Adrenal gland (tissue), 19 donors: ENCODE measurements at places on chromosomes 11 and 22. TPM values are rescaled to one million over a fixed set of nuclear protein-coding genes. Genes with fewer than 3 reads are reported as not detected.

- no peak for DNase-seq
Measured at GRCh38 chr11:65539744-65540289, 14.9 kb downstream of the SCYL1 start.

GRCh38 chr11:128342511-128343134 is 244.7 kb downstream of the ETS1 start:
- DNase-seq, result peak; percentile 81

DNA sequence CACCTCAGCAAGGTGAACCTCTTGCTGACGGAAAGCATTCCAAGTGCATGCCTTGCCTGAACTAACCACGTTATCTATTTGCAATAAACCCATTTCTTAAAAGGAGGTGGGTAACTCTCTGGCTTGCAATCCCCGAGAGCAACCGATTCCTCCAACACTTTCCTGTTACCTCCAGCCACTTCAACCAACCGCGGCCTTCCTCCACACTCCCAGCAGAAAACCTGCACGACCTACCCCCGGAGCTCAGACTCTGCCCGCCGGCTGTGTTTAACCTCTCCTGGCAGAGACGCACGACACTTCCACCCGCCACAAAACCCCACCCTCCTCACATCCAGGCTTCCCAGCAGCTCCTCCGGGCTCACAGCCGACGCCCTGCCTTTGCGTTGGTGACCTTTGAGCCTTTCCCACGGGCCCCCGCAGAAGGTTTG is 708 bp downstream of the SCO2 start:
- no peak for DNase-seq

DNA sequence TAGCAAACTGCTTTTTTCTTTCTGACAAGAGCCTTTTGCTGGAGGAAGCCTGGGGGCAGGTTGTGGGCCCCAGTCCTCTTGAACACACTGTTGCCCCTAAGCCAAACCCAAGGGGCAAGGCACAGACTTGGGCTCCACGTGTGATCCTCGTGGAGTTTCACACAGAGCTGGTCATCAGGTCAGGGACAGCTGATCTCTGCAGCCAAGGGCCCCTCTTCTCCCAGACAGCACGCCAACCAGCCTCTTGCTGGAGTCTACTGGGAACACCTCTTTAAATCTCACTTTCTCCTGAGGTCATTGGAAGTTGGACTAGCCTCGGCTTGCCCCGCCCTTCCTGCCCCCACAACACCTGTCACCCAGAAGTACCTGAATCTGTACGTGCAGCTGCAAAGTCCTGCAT is 39.8 kb downstream of the C11orf58 start:
- peak; percentile 31 for DNase-seq

DNA sequence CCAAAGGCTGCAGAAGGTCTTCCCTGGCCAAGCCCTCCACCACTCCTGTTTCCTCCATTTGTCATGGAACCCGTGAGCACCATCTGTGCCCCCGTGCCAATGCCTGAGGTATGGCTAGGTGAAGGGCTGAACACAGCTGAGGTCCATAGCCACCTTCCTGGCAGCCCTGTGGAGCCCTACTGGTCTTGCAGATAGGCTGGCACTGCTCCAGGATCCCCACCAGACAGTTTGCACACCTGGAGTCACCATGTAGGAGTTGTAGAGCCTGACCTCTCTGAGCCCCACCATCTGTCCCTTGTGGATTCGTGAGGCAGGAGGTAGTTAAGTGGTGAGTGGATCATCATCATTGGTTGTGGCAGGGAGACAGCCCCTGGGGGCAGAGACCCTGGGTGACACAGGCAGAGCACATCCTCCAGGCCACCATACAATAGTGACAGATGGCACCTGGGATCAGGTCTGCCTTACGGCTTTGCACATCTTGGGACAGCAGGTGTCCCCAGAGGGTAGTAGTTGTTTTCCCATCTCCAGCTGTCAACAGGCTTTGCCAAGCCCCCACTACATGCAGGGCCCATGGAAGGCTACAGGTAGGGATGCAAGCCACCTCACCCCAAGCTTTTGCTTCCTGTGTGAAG is 52.5 kb upstream of the SUSD2 start:
- no peak for DNase-seq

- no peak for DNase-seq
Measured at GRCh38 chr22:33896575-33897447, 23.5 kb downstream of the LARGE1 start.

DNA sequence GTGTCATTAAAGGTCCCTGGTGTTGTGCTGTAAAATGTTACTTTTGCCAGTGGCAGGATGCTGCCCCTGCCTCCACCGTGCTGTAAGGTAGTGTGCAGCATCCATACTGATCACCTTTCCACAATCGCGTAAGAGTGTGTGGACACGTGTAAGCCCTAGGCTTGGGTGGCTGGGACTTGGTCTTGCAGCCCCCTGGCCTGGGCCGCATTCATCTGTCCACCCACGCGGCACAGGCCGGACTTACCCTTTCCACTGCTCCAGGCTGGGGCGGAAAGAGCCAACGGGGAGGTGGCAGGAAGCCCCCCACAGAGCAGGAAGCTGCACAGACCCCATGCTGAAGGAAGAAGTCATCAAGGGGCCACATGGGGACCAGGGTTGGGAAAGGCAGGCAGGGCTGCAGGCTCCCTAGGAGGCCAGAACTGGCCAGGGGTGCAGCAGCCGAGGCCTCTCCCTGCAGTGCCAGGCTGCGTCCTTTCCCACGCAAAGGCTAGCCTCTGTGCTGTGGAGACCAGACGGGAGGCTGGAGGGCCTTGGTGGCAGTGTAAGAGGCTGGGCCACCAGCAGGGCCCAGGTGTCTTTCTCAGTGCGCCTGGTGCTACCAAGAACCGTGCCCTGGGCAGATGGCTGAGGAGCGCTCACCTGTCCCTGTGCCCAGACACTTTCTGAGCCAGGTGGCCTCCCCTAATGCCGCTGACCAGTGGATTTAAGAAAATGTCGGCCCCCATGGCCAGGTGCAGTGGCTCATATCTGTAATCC is 11.7 kb upstream of the TMEM191C start:
- DNase-seq, result peak; percentile 8

DNA sequence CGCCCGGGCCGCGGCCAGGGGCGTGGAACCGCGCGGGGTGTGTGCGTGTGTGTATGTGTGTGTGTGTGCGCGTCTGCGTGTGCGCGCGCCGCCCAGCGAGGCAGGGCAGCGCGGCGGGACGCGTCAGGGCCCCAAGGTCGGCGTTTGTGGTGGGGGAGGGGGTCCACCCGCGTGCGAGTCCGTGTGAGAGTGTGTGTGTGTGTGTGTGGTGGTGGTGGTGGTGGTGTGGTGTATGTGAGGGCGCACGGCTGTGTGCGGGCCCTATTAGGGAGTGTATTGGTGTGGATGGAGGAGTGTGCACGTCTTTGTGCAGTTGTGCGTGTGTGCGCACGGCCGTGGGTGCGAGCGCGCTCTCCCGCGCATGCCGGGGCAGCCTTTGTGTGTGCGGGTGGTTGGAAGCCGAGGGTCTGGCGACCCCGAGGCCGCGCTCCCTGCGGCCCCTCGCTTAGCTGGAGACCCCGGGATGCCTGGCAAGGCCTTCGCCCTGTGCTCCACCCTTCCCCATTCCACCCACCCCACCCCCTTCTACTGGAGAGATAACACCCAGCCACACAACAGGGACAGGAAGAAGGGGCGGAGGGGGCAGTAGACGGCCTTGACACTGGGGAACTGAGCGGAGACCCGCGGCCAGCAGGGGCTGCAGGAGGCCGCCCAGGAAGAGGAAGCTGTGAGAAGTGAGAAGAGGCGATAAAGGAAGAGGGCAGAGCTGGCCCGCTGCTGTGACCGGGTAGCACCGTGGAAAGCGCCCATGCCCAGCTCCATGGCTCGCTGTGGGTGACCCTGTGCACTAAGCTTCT is 528 bp upstream of the ARRB1 start:
- peak; percentile 64 for DNase-seq

- DNase-seq, result no peak
Measured at GRCh38 chr11:94283678-94284077, 20.7 kb upstream of the IZUMO1R start.

GRCh38 chr11:96254854-96255253 is 88.1 kb downstream of the MAML2 start:
- DNase-seq, result no peak

- DNase-seq, result peak; percentile 89
Measured at GRCh38 chr22:41478891-41479521, 10.1 kb downstream of the ACO2 start.

- DNase-seq, result no peak
Measured at GRCh38 chr22:37184816-37185541, 3.1 kb downstream of the C1QTNF6 start.

GRCh38 chr11:44597358-44598012 is 32.0 kb downstream of the CD82 start:
- DNase-seq, result no peak

DNA sequence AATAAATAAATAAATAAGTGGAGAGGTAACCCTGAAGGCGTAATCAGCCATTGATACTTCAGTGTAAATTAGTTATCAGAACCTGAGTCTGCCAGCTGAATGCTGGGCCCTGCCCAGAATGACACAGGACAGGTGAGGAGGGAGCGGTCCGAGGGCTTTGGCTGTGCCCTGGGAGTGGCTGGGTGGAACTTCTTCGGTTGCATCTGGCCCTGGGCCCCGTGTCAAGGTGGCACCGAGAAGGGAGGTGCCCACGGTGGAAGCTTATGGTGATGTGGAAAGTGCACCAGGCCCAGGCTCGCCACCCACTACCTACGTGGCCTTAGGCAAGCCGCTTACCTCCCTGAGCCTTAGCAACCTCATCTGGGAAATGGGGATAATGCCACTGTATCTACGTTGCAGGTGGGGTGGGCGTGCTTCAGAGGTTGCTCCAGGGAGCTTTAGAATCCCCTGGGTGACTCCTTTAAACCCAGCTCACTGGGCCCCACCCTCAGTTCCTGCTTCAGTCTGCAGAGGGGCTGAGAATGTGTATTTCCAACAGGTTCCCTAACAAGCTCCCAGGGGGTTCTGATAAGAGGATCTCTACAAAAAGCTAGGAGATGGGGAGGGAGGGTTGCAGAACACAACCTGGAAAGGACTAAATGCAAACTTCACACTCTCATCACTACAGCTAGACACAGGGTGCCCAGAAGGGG is 38.8 kb downstream of the TXN2 start:
- DNase-seq, result no peak

DNA sequence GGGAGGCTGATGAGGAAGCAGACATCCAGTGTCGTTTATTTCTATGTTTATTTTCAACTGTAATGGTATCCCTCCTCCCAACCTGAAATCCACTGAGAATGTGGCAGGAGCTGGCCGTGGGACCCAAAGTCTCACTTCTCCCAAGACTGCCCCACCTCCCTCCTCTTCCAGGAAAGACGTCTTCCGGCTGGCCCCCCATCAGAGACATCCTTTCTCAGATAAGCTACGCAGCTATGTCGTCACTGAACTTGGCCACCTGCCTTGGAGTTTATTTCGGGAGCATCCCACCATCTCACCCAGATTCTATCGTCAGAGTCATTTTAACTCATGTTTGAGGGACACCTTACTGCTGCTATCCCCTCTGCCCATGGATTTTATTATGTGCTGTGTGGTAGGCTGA is 13.9 kb downstream of the TMEM184B start:
- DNase-seq, result peak; percentile 92

- no peak for DNase-seq
Measured at GRCh38 chr11:10502770-10503169, 38.2 kb downstream of the RNF141 start.

- DNase-seq, result no peak
Measured at GRCh38 chr11:3939651-3940190, 84.3 kb downstream of the STIM1 start.

DNA sequence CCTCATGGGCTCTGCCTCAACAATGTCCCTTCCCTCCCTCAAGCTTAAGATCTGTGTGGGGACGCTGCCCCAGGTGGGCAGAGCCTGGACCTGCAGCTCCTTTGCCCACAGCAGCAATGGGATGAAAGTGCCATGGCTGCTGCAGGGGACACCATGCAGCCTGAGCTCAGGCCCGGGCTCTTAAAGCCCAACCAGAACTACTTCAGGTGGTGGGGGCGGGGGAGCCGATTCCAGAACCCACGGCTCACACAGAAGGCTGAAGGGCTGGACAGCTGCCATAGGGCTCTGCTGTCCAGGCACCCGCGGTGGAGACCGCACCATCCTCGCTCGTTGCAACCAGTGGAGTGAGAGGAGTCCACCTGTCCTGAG is 12.5 kb downstream of the CHID1 start:
- no peak for DNase-seq

DNA sequence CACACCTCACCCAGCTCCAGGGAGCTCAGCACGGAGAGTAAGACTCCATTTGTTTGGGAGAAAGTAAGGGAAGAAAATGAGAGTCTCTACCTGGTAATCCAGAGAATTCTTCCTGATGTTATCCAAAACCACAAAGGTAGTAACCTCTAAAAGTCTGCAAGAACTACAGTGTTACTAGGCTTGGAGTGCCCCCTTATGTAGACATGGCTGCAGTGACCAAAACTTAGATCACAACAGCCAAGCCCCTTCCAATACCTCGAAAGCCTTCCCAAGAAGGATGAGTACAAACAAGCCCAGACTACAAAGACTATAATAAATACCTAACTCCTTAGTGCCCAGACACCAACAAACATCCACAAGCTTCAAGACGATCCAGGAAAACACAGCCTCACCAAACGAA is 4.9 kb downstream of the UBE2L6 start:
- DNase-seq, result no peak

DNA sequence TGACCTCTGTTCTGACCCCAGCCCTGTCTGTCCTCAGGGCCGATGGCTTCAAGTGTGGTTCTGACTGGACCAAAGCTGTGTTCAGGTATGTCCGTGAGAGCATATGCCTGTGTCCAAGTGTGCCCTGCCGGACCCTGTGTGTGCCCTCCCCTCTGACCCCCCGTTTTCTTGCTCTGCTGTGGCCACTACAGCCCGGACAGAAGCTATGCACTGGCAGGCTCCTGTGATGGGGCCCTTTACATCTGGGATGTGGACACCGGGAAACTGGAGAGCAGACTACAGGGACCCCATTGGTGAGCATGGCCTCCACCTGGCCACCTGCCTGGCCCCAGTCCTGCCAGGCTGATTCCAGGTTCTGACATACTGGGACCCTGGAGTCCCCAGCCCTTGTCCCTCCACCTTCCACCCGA is 14.5 kb downstream of the ATG16L2 start:
- DNase-seq, result no peak

- no peak for DNase-seq
Measured at GRCh38 chr22:17829695-17830042, 55.4 kb upstream of the BID start.

GRCh38 chr22:37044634-37045625 is 6.6 kb upstream of the KCTD17 start:
- no peak for DNase-seq

Gene TRIM48
- not detected for polyA plus RNA-seq

Gene ZBTB44
- 18.7 TPM for polyA plus RNA-seq

Gene CHRM1
- polyA plus RNA-seq, result 3.8 TPM

Gene MFRP
- not detected for polyA plus RNA-seq

Gene TPH1
- 0.16 TPM for polyA plus RNA-seq

Gene SAA2
- polyA plus RNA-seq, result 90.3 TPM

Gene DPAGT1
- 33.5 TPM for polyA plus RNA-seq

Gene PIWIL4
- 0.71 TPM for polyA plus RNA-seq

Gene KLHDC7B
- polyA plus RNA-seq, result 0.24 TPM

Gene ILK
- polyA plus RNA-seq, result 162 TPM

Gene VSIG2
- 0.29 TPM for polyA plus RNA-seq
